ENCODE measurements at places on chromosomes 4 and X.

- no peak for DNase-seq
These were observed 20.2 kb upstream of the NSUN7 start for GRCh38 chr4:40729555-40729954.

GRCh38 chrX:40007756-40008705, 89.7 kb downstream of the BCOR start:
- DNase-seq, result no peak

GRCh38 chrX:29659911-29660310, 555.5 kb upstream of the MAGEB2 start:
- DNase-seq, result no peak

DNA sequence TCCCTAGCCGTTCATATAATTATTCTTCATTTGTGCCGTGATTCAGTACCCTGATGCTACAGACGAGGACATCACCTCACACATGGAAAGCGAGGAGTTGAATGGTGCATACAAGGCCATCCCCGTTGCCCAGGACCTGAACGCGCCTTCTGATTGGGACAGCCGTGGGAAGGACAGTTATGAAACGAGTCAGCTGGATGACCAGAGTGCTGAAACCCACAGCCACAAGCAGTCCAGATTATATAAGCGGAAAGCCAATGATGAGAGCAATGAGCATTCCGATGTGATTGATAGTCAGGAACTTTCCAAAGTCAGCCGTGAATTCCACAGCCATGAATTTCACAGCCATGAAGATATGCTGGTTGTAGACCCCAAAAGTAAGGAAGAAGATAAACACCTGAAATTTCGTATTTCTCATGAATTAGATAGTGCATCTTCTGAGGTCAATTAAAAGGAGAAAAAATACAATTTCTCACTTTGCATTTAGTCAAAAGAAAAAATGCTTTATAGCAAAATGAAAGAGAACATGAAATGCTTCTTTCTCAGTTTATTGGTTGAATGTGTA, 7.0 kb downstream of the SPP1 start:
- peak; percentile 65 for DNase-seq

DNA sequence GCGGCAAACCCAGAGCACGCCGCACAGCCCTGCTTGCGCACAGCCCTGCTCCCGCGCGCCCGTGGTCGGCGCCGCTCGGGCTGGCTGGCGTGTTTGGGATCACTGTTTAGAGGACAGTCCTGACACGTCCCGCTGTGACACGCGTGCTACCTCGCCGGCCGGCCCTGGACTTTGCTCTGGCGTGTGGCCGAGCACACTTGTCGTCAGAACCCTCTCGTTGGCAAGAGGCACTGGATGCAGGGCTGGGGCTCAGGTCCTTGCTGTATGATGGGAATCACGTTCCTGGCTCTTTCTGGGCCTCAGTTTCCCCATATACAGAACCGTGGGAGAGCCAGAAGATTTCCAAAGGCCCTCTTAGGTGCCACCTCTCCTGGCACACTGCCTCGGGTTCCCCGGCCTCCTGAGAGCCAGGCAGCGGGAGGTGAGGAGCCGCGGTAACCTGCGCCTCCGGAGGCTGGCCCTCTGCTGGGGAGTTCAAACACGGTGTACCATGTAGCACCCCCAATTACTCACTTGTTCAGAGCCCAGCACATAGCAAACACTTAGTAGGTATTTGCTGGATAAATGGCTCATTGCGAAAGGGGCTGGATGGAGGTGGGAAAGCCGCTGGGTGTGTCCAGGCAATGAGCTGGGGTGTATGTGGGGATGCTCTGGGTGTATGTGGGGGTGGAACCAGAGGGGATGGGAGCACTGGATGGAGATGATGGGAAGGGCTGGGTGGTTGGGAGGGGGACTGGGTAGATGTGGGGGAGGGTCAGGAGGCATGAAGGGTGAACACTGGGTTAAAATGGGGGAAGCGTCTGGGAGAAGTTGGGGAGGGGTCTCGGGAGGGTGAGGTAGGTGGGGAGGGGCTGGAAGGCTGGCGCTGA, 76.6 kb downstream of the HTRA3 start:
- DNase-seq, result no peak

GRCh38 chr4:87268411-87268810, 48.0 kb upstream of the KLHL8 start:
- DNase-seq, result no peak

GRCh38 chr4:122099896-122100295, 52.2 kb upstream of the BLTP1 start:
- peak; percentile 91 for DNase-seq

- DNase-seq, result no peak
These were observed 920.1 kb upstream of the TENM3 start for GRCh38 chr4:181323061-181323460.

Measured in EH (cell line).